ENCODE measurements at places on chromosomes 2 and 18. TPM values are rescaled to one million over a fixed set of nuclear protein-coding genes. Genes with fewer than 3 reads are reported as not detected.

Gene PELI1
- 21.3 TPM for total RNA-seq

Gene SPAST
- 19.5 TPM for total RNA-seq

Gene IGFBP5
- total RNA-seq: not detected

DNA sequence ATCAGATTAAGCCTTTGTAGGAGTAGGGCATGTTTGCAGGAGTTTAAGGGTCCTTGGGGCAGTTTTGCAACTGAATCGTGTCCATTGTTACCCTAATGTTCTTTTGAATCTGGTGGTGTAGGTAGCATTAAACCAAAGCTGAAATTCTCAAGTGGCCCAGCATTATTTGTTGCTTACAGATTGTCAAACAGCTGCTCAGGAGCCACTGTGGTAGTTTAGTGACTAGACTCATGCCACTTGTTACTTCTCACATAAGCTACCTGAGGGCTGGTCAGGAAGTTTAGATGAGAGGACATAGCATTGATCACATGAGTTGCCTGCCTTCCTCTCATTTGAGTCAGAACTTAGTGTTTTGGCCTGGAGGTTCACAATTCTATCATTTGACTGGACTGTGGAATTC, 157.6 kb downstream of the HAUS1 start:
- H3K4me1 ChIP-seq: peaks cover 56% of the 10 kb centered on the region
- peaks cover 35% of the 10 kb centered on the region for H3K36me3 ChIP-seq
- DNase-seq: no peak
- H3K27ac ChIP-seq: no peak overlapping the region
- no peaks in the 10 kb centered on the region for H3K27me3 ChIP-seq

- no peaks in the 10 kb centered on the region for H3K4me1 ChIP-seq
- H3K27me3 ChIP-seq: peaks cover 7% of the 10 kb centered on the region
- no peak overlapping the region for H3K27ac ChIP-seq
- H3K36me3 ChIP-seq: no peaks in the 10 kb centered on the region
- H3K4me3 ChIP-seq: no peak overlapping the region
Measured at GRCh38 chr18:32280188-32280783, 90.4 kb downstream of the MEP1B start.

GRCh38 chr2:154470376-154470775, 228.1 kb upstream of the KCNJ3 start:
- H3K27me3 ChIP-seq: no peaks in the 10 kb centered on the region

- DNase-seq: no peak
- no peaks in the 10 kb centered on the region for H3K4me1 ChIP-seq
- no peak overlapping the region for H3K27ac ChIP-seq
- no peak overlapping the region for H3K4me3 ChIP-seq
- no peaks in the 10 kb centered on the region for H3K27me3 ChIP-seq
Measured at GRCh38 chr18:78330766-78331165, 648.9 kb upstream of the SALL3 start.

DNA sequence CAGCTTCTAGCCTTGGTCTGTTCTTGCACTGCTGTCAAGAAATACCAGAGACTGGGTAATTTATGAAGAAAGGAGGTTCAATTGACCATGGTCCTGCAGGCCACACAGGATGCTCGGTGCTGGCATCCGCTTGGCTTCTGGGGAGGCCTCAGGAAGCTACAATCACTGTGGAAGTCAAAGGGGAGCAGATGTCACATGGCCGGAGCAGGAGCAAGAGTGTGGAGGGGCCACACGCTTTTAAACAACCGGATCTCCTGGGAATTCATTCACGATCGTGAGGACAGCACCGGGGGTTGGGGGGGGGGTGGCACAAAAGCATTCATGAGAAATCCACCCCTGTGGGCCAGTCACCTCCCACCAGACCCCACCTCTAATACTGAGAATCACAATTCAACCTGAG, 850.4 kb upstream of the SALL3 start:
- H3K27ac ChIP-seq: no peak overlapping the region
- H3K36me3 ChIP-seq: no peaks in the 10 kb centered on the region
- DNase-seq: no peak
- H3K4me1 ChIP-seq: no peaks in the 10 kb centered on the region
- H3K27me3 ChIP-seq: no peaks in the 10 kb centered on the region
- no peak overlapping the region for H3K4me3 ChIP-seq

GRCh38 chr2:79179036-79179435, 19.5 kb upstream of the REG3A start:
- H3K27me3 ChIP-seq: no peaks in the 10 kb centered on the region
- no peak overlapping the region for H3K4me3 ChIP-seq
- no peaks in the 10 kb centered on the region for H3K4me1 ChIP-seq
- no peak for DNase-seq
- no peak overlapping the region for H3K27ac ChIP-seq
- no peaks in the 10 kb centered on the region for H3K36me3 ChIP-seq

DNA sequence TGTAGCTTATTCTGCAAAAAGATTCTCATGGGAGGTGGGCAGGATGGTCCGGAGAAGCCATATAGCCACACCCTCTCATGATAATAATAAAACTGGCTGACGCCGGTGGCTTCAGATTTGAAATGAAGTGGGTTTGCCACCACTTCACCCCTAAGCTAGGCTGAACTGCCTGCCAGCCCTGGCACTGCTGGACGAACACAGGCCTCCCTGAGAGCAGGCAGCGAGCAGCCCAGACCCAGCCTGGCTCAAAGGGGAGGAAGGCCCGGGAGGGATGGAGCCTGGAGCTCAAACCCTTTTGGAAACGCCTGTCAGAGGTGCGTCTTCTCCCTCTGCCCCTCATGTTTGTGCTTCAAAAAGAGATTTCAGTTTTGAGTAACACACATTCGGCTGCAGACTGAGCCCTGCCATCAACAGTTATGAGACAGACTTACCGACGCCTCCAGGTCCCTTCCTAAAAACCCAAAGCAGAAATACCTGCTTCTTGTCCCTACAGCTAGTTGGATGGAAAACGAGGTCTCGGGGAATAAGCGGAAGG, 71.1 kb upstream of the HPCAL1 start:
- H3K27me3 ChIP-seq: no peaks in the 10 kb centered on the region
- peaks cover 5% of the 10 kb centered on the region for H3K4me1 ChIP-seq
- no peak for DNase-seq
- no peak overlapping the region for H3K4me3 ChIP-seq
- H3K27ac ChIP-seq: no peak overlapping the region
